Smooth muscle cell of trachea (primary cell): ENCODE measurements at places on chromosomes 6 and 20. TPM values are rescaled to one million over a fixed set of nuclear protein-coding genes. Genes with fewer than 3 reads are reported as not detected.

The MAS1 gene
- not detected in 2 replicates for total RNA-seq

The PCK1 gene
- not detected in 2 replicates for total RNA-seq

The BMP6 gene
- total RNA-seq, result 0.87 and 1.3 TPM in 2 replicates

The POU5F1 gene
- 0.33 TPM in 1 of 2 replicates, not detected in the other for total RNA-seq

The HTR1B gene
- total RNA-seq, result 0.15 and 0.17 TPM in 2 replicates

The ZKSCAN3 gene
- 5.8 and 8.1 TPM in 2 replicates for total RNA-seq

The SYCP2L gene
- total RNA-seq, result not detected in 2 replicates

The SRMS gene
- total RNA-seq, result not detected in 2 replicates

The ANKRD66 gene
- total RNA-seq, result not detected in 2 replicates

The C20orf202 gene
- under 0.01 TPM in 2 replicates for total RNA-seq

The NOX3 gene
- total RNA-seq, result not detected in 2 replicates

The MYCT1 gene
- total RNA-seq, result 0.44 TPM in 1 of 2 replicates, not detected in the other

The LPIN3 gene
- total RNA-seq, result 5.4 and 9.9 TPM in 2 replicates

The EFCAB8 gene
- 0.44 TPM in 1 of 2 replicates, not detected in the other for total RNA-seq

The PI3 gene
- not detected in 2 replicates for total RNA-seq

The BICRAL gene
- total RNA-seq, result 6.3 and 6.8 TPM in 2 replicates

The GHRH gene
- not detected in 2 replicates for total RNA-seq

The XKR7 gene
- total RNA-seq, result under 0.01 TPM in 1 of 2 replicates, not detected in the other

The RPP21 gene
- 27.9 and 52.3 TPM in 2 replicates for total RNA-seq
